ENCODE measurements at places on chromosomes 7 and 10. TPM values are rescaled to one million over a fixed set of nuclear protein-coding genes. Genes with fewer than 3 reads are reported as not detected.

DNA sequence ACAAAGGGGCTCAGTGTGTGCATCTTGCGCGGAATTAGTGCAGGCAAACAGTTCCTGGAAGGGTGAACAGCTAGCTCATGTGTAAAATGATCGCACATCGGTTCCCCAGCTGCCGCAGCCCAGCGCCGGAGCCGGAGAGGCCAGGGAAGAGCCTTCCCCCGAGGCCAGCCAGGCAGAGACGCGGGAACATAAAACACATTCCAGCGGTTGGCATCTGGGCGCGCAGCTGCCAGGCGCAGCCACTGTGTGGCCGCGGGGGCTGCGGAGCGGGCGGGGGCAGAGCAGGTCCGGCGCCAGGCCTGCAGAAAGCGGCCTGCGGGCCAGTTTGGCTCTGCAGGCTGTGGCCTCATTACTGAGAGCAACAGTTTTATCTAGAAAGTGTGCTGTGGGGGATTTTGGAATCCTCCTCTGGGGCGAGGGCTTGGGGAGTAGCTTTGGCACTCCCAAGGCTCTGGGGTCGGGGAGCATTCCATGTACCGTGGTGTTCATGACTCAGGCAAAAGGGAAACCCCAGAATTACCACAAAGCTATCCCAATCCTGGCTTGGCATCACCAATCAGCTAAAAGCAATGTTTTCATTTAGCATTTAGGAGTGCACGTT lies 74.3 kb downstream of the SAMD9 start:
- no peaks in the 10 kb centered on the region for H3K36me3 ChIP-seq
- DNase-seq, result peak; percentile 22
- H3K4me3 ChIP-seq, result no peak overlapping the region

GRCh38 chr7:131077735-131078134 lies 249.9 kb upstream of the MKLN1 start:
- peaks cover 4% of the 10 kb centered on the region for H3K4me1 ChIP-seq
- no peak for DNase-seq
- no peak overlapping the region for H3K27ac ChIP-seq
- no peaks in the 10 kb centered on the region for H3K27me3 ChIP-seq
- H3K36me3 ChIP-seq, result peaks cover 9% of the 10 kb centered on the region

Gene ST7
- polyA plus RNA-seq, result 48.7 TPM

GRCh38 chr7:104826135-104826534 lies 187.9 kb upstream of the KMT2E start:
- no peaks in the 10 kb centered on the region for H3K36me3 ChIP-seq
- H3K4me1 ChIP-seq, result no peaks in the 10 kb centered on the region
- no peak overlapping the region for H3K4me3 ChIP-seq
- no peak overlapping the region for H3K27ac ChIP-seq
- H3K27me3 ChIP-seq, result no peaks in the 10 kb centered on the region

Gene TYW1B
- 3.3 TPM for polyA plus RNA-seq

DNA sequence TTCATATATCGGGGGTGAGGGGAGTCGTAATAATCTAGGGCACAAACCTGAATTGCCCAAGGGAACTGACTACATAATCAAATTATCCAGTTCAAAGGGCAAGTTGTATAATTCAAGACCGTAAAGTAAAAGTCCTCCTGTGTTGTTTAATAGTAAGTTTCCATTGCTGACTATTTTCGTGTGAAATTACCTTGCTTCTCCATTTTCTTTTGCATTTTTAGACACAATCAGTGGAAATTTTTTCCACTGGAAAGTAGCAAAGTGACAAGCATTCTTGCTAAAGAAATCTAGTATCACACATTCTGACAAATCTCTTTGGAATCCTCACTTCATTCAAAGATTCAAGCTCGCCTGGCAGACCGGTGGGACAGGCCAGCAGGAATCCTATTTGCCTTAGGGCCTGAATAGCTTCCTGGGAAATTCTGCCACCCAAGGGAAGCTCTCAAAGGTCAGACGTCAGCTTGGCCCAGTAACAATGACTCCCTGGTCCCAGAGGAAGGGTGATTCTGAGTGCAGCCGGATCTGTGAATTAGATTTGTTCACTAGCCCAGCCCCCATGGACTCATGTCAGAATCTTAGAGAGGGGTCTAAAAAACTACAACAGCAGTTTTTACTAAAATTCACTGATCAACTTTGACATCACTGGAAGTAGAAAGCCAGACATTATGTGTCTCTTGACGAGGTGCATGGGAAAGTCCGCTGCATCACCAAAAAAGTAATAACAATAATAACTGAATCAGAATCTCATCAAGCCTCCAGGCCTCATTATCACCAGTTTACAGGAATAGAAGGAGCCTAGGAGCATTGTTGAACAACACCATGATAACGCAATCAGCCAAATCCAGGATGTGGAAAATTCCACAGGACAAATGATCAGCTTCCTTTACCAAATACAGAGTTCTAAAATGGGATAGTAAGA lies 161.0 kb downstream of the SKIDA1 start:
- peaks cover 7% of the 10 kb centered on the region for H3K4me1 ChIP-seq
- H3K36me3 ChIP-seq, result no peaks in the 10 kb centered on the region
- H3K27me3 ChIP-seq, result no peaks in the 10 kb centered on the region
- DNase-seq, result no peak
- no peak overlapping the region for H3K4me3 ChIP-seq
- peak overlapping the region; percentile 50 for H3K27ac ChIP-seq

Gene EBLN1
- not detected for polyA plus RNA-seq

Gene TMEM176A
- 6.3 TPM for polyA plus RNA-seq

- no peak for DNase-seq
- no peak overlapping the region for H3K27ac ChIP-seq
- no peaks in the 10 kb centered on the region for H3K36me3 ChIP-seq
These were observed 94.0 kb downstream of the MMRN2 start for GRCh38 chr10:86863484-86863842.

- H3K4me3 ChIP-seq, result no peak overlapping the region
- H3K36me3 ChIP-seq, result no peaks in the 10 kb centered on the region
- H3K4me1 ChIP-seq, result no peaks in the 10 kb centered on the region
- DNase-seq, result no peak
- no peak overlapping the region for H3K27ac ChIP-seq
These were observed 141.6 kb downstream of the ALOX5 start for GRCh38 chr10:45515630-45516029.

- H3K4me1 ChIP-seq, result no peaks in the 10 kb centered on the region
- H3K27ac ChIP-seq, result no peak overlapping the region
- H3K36me3 ChIP-seq, result no peaks in the 10 kb centered on the region
- H3K27me3 ChIP-seq, result no peaks in the 10 kb centered on the region
- no peak for DNase-seq
These were observed 42.6 kb upstream of the SLC35G1 start for GRCh38 chr10:93851169-93851568.

GRCh38 chr7:106416430-106416829 lies 131.6 kb upstream of the NAMPT start:
- no peak overlapping the region for H3K27ac ChIP-seq
- H3K27me3 ChIP-seq, result no peaks in the 10 kb centered on the region
- no peaks in the 10 kb centered on the region for H3K36me3 ChIP-seq
- no peak overlapping the region for H3K4me3 ChIP-seq

DNA sequence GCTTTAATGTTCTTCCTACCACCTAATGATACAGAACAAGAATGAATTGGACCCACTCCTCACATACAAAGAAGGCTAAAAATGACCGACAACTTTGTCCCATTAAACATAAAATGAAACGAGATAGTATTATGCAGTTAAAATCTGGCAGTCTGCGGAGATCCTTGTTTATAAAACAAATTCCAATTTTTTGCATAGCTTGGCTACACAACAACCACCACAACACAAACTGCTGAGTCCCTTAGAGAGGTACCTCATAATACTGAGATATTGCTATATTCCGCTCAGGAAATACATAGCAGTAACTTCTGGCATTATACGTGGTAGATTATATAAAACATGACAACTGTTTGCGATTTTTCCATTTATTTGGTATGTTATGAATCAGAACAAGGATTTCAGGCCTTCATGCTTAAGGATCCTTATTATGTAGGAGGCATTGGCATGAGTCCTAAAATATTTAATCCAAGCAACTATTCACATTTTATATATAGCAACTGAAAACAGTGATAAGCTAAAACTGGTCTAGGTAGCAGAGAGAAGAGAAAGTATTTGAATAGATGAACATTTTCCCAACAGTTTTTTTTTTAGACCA lies 96.0 kb downstream of the ANK3 start:
- H3K4me3 ChIP-seq, result no peak overlapping the region
- H3K27me3 ChIP-seq, result no peaks in the 10 kb centered on the region
- DNase-seq, result no peak

Gene LIPM
- polyA plus RNA-seq, result not detected

DNA sequence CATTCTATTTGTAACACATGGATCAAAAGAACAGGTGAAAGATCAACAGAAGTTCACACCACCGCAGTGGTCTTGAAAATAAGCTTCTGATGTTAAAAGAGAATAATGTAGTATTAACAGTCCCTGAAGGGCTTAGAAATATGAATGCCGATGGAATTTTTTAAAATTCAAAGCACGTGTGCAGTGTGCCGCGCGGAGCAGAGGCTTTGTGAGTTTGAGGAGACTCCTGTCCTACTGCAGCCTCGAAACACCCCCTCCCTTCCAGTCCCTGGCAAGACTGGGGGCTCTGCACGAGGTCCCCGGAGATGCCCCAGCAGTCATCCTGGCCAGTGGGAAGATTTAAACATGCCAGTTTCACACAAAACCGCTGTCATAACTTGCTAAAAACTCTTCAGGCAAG lies 196.6 kb downstream of the DIP2C start:
- no peaks in the 10 kb centered on the region for H3K27me3 ChIP-seq
- no peak overlapping the region for H3K4me3 ChIP-seq
- no peaks in the 10 kb centered on the region for H3K36me3 ChIP-seq
- DNase-seq, result no peak

- H3K4me3 ChIP-seq, result no peak overlapping the region
- peaks cover 97% of the 10 kb centered on the region for H3K36me3 ChIP-seq
- H3K4me1 ChIP-seq, result no peaks in the 10 kb centered on the region
- H3K27me3 ChIP-seq, result no peaks in the 10 kb centered on the region
These were observed 30.6 kb downstream of the GARS1 start for GRCh38 chr7:30625283-30625682.

DNA sequence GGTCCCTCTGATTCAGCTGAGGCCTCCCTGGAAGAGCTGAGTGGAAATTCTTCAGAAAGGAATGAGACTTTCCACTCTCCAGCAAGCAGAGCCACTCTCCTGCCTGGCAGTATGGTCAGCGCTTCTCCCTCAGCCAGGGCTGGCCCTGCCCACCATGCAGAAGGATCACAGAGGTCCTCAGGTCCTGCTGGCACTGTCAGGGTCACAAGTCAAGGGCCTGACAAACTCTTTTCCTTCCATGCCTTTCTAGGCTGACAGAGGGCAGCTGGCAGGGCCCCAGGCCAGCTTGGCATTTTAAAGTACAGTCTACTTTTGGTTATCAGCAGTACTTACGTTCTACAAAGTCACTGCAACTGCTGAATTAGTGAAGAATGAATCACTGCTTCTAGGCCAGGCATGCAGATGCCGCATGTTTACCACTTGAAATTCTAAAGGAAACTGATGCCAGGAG lies 119.3 kb upstream of the FRMD4A start:
- no peak overlapping the region for H3K27ac ChIP-seq
- DNase-seq, result no peak
- H3K27me3 ChIP-seq, result no peaks in the 10 kb centered on the region
- no peaks in the 10 kb centered on the region for H3K4me1 ChIP-seq
- no peaks in the 10 kb centered on the region for H3K36me3 ChIP-seq

Gene CPED1
- polyA plus RNA-seq, result 26.0 TPM

DNA sequence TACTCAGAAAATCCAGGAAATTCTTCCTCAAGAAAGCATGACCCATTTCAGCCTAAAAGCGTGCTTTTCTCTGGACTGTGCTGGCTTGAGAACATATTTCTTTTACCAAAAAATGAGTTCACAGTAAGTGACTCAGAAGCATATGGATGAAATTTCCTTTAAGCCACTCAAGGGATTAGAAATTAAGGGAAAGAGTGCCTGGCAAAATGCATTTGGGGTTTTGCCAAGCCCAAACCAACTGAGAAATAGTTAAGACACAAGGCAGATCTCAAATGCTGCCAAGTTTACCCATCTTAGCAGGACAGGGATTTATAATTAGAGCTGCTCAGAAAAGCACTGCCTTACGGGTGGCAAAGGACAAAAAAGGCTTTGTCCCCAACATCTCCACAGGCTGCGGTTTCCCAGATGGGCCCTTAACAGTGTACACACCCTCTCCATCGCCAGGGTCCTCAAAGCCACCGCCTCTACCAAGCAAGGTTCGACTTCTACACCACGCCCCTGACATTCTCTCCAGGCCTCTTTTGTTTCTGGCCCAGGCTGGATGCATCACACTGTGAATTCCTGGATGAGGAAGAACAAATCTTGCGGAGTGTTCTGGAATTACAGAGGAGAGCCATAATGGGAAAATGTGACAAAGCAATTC lies 30.1 kb upstream of the CDHR3 start:
- H3K4me3 ChIP-seq, result no peak overlapping the region
- H3K27me3 ChIP-seq, result no peaks in the 10 kb centered on the region
- peaks cover 12% of the 10 kb centered on the region for H3K4me1 ChIP-seq
- H3K27ac ChIP-seq, result no peak overlapping the region
- peak; percentile 69 for DNase-seq

Gene LBX1
- 0.18 TPM for polyA plus RNA-seq

DNA sequence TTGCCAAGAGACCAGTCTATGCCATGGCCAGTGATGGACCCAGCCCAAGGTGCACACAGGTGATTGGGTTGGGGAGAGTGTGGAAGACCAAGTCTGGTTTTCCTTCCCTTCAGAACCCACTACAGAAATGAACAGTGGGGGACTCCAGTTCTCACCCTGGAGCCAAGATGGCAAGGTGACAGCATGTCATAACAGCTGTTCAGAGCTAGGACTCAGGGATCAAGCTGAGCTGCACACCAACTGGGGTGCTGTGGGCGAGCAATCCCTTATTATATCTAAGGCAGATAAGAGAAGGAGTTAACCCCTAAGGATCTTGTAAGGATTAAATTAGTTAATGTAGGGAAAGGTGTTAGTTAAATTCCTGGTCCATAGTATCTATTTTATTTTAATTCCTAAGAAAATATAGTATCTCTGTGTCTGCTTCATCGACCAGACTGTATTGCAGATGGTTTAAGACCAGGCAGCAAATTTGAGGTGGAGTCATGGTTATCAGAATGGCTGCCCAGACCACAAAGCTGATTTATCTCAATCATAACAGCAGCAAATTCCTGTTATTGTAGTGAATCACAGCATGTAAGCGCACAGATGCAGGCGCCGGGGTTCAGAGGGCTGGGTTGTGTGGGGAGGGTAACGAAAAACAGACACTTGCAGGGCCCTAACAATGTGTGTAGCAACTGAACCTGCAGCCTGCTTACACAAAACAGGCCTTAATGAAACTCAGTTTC lies 208.7 kb upstream of the ZNF32 start:
- no peaks in the 10 kb centered on the region for H3K36me3 ChIP-seq
- H3K4me1 ChIP-seq, result no peaks in the 10 kb centered on the region
- H3K4me3 ChIP-seq, result no peak overlapping the region
- no peak overlapping the region for H3K27ac ChIP-seq
- DNase-seq, result no peak

DNA sequence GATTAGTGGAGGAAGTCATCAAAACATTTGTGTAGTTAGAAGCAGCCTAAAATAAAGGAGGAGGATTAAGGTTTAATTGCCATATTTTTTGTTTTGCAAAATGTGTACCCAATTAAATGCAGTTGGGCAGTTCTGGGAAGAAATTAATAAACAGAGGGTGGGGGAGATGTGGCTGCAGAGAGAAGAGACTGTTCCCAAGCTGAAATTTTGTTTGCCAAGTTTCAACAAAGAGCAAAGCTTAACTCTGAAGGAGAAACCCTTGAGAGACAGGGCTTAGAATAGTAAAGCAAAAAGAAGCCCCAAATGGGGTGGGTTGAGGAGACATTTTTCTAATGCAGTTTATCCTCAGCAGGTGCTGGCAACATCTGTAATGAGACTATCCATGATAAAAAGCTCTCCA lies 298.0 kb upstream of the NRP1 start:
- H3K36me3 ChIP-seq, result no peaks in the 10 kb centered on the region
- no peaks in the 10 kb centered on the region for H3K27me3 ChIP-seq
- no peak overlapping the region for H3K4me3 ChIP-seq
- no peak overlapping the region for H3K27ac ChIP-seq
- H3K4me1 ChIP-seq, result no peaks in the 10 kb centered on the region

Gene HOXA9
- polyA plus RNA-seq, result 0.42 TPM

Data from left lung (tissue), 14 donors.